RPMI7951 (cell line): ENCODE measurements at places on chromosomes 2 and 18.
A peak's percentile ranks its signal among the peaks of the same experiment; 100 is the strongest.

DNA sequence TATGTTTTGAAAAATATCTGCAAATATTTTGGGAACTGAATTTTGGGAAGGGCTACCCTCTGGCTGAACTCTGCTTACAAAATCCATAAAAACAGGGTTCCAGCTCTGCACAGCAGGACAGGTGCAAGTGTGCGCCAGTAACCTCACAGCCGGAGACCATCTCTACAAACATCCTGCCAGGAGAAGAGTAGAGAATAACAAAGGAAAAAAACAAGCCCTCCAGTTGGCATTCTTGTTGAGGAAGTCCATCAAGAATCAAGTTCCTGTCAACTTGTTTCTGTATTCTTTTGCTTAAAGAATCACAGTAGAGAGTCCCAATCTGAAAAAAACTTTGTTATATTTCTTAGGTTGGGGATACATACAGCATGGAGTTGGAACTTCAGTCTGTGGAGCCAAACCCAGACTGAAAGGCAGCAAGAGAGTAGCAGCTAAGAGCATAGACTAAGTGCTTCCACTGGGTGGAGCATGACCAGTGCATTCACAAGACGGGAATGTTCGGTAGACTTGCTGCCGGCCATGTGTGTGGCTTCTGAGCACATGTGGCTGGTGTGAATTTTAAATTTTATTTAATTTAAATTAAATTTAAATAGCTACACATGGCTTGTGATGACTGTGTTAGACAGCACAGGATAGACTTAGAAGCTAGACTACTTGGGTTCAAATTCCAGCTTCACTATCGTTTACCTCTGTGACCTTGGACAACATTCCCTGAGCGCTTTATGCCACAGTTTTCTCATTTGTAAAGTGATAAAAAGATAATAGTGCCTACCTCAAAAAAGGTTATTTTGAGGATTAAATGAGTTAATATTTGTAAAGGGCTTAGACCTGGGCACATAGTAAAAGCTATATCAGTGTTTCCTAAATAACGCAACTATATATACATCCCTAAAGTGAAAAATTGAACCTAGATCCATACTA is 41.9 kb downstream of the SPTBN1 start:
- peak; percentile 65 for DNase-seq

- peak; percentile 69 for DNase-seq
These were observed 236.4 kb downstream of the PIEZO2 start for GRCh38 chr18:10912790-10913545.

DNA sequence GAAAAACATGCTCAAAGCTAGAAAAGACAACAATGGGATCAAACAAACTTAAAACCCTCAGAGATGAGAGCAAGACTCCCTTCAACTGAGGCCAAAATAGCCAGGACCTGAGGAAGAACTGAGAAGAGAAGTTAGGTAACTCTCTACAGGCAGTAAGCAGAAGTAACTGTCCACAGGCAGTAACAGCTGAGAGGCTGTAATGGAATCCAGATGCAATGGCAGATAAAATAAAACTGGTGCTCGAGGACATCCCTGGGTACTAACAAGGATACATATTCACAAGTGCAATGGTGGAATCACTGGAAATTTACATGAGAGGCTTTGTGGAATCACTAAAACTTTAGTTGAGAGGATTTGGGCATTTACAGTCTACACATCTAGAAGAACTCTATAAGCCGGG is 30.4 kb upstream of the C2orf66 start:
- no peak for DNase-seq

DNA sequence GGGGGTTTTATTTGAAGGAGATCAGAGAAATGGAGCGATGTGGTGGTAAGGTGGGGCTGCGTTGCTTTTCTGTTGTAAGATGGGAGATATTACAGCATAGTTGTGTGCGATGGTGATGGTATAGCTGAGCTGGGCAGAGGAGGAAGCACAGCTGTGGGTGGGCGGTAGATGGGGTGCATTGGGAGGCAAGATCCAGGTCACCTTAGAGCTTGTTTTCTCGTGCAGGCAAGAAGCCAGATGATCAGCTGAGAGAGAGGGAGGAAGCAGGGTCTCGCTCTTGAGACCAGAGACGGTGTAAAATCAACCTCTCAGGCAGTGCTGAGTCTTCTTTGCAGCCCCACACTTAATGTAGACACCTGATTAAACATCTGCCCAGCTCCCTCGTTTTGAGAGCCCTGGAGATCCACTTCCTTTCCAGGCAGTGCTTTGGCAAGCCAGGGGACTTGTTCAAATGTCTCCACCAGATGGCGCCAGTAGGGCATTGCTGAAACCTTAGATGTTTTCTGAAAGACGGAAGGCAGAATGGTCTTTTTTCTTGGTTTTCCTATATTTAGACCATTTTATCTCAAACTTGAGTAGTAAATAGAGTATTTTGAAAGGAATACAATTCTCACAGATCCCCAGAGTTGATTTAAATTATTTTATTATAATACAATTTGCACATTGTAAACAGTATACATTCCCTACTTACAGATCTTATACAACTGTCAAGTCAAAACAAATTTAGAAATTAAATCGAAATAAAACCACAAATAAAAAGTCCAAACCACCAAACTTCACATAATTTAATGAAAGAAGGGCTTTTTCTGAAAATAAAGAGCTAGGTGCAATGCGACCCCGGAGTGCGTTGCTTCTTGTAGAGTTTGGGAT is 21.1 kb upstream of the LYPD6B start:
- peak; percentile 72 for DNase-seq

DNA sequence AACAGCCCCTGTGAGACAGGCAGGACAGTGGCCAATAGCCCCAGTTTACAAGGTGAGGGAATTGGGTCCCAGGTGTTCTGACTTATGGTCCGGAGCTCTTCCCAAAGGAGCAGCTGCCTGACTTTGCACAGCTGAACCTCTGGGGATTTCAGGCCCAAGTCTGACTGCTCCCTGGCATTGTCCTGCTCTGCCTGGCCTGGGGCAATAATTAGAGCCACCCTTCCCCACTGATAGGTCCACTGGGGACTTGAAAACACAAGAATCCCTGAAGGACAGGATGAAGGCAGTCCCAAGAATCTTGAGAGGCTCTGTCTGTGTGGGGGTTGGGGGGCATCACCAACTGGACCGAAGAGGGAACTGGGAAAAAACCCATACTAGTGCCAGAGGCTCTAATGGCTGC is 3.7 kb upstream of the FEV start:
- DNase-seq, result no peak

GRCh38 chr2:96408616-96409015 is 73.0 kb downstream of the NCAPH start:
- DNase-seq, result peak; percentile 45

DNA sequence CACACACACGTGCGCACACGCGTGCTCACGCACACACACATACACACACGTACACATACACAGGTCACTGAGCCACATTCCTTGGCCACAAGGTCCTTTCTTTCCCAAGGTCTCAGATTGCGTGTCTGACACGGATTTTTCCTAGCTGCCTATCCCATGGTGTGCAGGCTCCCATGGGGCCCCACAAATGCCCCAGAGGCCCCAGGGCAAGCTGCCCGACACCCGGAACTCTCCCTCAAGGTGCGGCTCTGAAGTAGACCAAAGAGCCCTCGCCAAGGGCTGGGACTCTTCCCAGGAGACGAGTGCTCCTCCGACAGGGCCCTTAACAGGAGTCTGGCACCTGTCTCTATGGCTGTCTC is 46.7 kb downstream of the SDC1 start:
- DNase-seq, result no peak

DNA sequence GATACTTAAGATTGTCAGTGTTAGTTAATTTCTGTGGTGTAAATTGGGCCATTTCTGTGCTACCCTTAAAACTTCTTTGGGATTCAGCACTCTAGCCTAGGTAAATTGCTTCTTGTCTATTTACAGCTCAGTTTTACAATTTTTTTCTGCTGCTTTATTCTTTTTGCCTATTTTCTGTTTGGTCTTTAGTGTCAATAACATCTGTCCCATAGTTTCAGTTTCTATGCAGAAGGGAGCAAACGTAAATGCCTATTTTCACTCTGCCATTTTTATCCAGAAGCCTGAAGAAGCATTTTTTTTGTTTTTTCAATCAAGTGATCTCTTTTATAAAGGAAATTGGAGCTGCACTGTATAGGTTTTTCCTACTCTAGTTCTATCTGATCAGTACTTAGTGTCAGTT is 564.9 kb upstream of the MEX3C start:
- no peak for DNase-seq

DNA sequence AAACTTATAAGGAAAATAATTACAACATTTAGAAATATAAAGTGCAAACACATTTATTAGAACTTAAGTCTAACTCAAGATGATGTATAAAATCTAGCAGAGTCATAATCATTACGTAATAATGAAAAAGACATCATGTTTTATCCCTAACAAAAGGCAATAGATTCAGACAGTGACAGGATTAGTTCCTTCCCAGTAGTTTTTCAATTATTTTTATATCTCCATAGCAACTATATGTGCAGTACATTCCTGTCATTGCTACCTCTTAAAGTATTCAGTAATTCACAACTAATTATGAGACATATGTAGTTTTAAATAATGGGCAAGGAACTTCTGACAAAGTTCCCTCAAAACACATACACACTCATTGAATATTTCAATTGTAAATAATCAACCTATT is 687.9 kb downstream of the CCDC85A start:
- DNase-seq, result no peak

DNA sequence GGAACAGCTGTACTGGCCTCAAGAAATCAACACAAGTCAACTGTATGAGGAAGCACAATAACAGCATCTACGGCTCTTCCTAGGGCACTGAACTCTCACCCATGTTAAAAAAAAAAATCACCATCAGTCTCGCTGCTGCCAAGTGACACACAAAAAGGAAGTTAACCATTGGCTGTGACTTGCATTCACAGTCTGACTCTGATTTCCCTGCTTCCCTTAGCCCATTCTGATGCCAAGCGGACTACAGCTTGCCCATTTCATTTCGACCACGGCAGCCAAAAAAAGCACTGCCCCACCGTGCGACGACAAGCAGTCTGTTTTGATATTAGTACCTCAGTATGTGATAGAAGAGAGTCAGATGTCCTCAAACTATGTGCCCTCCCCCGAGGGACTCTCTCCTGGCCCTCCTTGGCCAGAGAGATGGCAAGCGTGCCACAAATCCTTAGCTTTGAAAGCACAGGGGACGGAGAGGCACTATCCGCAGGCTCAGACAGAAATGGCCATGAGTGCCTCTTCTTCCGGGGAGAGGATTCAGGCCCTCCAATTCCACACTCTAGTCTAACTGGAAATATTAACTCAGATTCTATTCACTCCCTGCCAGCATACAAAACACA is 250.0 kb downstream of the TCF4 start:
- DNase-seq, result no peak

DNA sequence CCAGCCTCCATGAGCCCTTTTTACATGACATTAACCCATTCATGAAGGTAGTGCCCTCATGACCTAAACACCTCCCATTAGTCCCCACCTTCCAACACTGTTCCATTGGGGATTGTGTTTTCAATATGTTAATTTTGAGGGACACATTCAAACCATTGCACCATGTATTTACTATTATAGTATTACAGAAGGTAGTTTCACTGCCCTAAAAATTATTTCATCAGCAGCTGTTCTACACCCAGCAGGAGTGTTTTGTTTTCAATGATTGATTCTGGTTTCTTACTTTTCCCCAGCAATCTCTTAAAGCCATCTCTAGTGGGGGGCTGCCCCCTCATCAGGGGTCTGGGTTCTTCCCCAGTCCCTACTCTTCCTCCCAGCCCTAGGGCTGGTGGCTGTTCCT is 71.9 kb downstream of the CERS6 start:
- no peak for DNase-seq

- DNase-seq, result no peak
These were observed 298.8 kb downstream of the ZNF407 start for GRCh38 chr18:74896390-74896991.

- DNase-seq, result no peak
These were observed 83.7 kb downstream of the TANC1 start for GRCh38 chr2:159052157-159052601.

DNA sequence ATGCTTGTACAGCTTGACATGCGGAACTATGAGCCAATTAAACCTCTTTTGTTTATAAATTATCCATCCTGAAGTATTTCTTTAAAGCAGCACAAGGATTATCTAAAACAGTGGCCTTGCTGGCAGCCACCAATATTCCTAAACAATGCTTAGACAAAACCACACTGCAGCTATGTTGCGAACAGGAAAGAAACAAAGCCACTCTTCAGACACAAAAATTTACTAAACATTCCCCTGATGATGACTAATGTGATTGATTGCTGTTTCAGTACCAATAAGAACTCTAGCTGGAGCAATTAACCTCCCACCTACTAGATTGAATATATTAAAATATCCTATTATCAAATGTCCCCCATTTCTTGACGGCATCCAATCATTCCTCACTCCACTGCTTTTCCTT is 325.8 kb upstream of the REG3G start:
- no peak for DNase-seq

GRCh38 chr2:105820151-105820550 is 75.4 kb downstream of the NCK2 start:
- DNase-seq, result no peak

DNA sequence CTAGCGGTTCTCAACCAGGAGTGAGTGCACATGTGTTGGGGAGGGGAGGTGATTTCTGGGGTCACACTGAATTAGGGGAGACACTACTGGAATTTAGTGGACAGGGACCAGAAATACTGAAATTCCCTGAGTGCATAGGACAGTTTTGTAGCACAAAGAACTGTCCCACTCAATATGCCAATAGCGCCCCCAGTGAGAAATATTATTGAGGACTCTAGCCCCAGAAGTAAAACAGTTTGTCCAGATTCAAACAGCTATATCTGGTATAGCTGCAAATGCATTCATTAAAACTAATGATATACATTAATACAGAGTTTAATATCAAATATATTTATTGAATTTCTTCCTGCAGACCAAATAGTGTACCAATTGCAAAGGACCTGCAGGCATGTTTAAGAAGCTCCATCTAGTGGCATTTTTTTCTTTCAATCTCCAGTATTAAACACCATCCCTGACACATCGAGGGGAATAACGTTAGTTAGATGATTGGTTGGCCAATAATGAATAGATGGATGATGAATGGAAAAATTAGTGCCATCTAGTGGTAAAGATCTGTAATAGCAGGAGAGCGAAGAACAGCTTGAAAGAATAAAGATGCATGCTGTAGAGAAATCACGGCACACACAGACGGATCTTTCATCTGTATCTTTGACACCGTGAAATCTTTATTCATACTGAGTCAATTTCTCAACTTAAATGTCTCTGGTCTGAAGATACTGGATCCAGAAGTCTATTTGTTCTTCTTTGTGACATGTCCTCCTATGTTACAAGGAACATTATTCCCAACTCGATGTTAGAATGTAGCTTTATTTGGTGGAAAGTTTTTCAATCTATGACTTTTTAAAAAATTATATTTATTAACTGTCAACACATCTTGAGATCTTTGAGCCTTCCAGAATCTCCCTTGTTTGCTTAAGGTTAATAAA is 62.5 kb downstream of the DHRS9 start:
- DNase-seq, result peak; percentile 49

GRCh38 chr2:227655454-227655853 is 11.2 kb upstream of the SCYGR5 start:
- peak; percentile 87 for DNase-seq
